A172 (cell line): ENCODE measurements at places on chromosomes 3 and 15. TPM values are rescaled to one million over a fixed set of nuclear protein-coding genes. Genes with fewer than 3 reads are reported as not detected.
A peak's percentile ranks its signal among the peaks of the same experiment; 100 is the strongest.

The CCDC39 gene
- 0.22 TPM in 1 of 2 replicates, not detected in the other for total RNA-seq

The PAK6 gene
- 0.17 and 0.43 TPM in 2 replicates for total RNA-seq

The IGSF11 gene
- not detected in 2 replicates for total RNA-seq

The GOLGA8Q gene
- total RNA-seq, result not detected in 2 replicates

The ZPLD1 gene
- not detected in 2 replicates for total RNA-seq

The CDC25A gene
- 21.1 and 33.6 TPM in 2 replicates for total RNA-seq

The SHF gene
- total RNA-seq, result 0.38 TPM in 1 of 2 replicates, not detected in the other

The NAALADL2 gene
- 1.3 and 1.5 TPM in 2 replicates for total RNA-seq

The LRRN1 gene
- total RNA-seq, result 2.1 and 7.7 TPM in 2 replicates

The CXCR6 gene
- total RNA-seq, result not detected in 2 replicates

The SATB1 gene
- total RNA-seq, result 3.7 and 6.3 TPM in 2 replicates

The PGBD4 gene
- 1.3 and 1.6 TPM in 2 replicates for total RNA-seq

The CNTN4 gene
- total RNA-seq, result not detected in 2 replicates

The COLQ gene
- total RNA-seq, result not detected in 2 replicates

- DNase-seq, result no peak
Measured at GRCh38 chr15:58163985-58164384, 25.8 kb downstream of the AQP9 start.

DNA sequence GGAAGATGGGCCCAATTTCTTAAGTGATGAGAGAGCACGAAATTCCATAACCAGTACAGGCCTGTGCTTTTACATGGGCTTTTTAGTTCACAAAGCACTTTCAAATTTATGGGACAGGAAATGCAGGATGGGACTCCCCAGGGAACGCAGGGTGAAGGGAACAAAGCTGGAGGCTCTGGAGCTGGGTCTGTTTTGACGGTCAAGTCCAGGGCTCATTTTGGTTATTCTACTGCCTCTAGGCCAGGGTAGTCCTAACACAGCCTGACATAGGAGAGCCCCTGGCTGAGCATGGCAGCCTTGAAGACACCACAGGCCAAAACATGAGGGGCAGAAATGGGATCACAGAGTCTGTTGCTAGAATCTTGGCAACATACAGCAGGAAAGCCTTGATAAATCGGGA is 33.5 kb downstream of the HCLS1 start:
- no peak for DNase-seq

DNA sequence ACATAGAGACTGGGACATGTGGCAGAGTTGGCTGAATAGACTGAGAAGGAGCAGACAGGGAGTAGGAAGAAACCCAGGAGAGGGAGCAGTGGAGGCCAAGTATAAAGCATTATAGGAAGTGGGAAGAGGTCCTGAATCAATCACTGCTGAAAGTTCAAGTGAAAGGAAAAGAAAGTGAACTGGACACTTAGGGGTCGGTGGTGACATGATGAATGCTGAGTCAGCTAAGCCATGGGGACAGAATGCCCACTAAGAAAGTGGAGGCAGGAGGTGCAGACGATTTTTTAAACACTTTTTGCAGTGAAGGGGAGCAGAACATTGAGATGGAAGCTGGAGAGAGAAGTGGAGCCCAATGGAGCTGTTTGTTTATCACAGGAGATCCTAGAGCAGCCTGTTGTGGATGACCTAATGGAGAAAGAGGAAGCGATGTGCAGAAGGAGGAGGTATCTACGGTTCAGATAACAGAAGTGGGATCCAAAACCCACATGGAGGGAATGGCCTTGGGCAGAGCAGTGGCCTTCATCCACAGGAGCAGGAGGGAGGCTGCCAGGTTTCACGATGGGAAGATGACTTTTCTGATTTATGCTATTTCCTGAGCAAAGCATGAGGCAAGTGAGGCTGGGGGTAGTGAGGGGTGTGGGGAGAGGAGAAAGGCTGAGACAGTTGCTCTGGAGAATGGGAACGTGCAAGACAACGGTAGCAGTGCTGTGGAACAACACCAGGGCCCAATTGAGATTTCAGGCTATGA is 208.2 kb downstream of the RPLP1 start:
- DNase-seq, result no peak

GRCh38 chr3:128337305-128337704 is 129.4 kb downstream of the DNAJB8 start:
- no peak for DNase-seq

GRCh38 chr3:18558507-18558906 is 133.4 kb upstream of the SATB1 start:
- DNase-seq, result no peak

DNA sequence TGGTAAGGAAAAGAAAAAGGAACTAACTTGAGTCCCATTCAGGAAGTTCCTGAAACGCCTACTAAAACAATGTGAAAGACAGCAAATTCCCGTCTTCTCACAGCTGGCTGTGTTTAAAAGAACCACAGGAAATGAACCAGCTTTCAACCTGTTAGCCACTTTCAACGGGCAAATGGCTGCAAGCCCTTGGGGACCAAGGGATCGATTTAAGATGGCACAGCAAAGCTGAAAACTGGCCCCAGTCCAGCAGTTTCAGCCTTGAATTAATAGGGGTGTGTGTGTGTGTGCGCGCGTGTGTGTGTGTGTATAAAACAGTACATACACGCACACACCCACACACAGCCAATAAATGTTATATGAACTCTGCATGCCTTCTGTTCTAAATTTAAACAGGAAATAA is 168.7 kb upstream of the TMCO5A start:
- no peak for DNase-seq

GRCh38 chr3:148238421-148238821 is 459.3 kb upstream of the AGTR1 start:
- no peak for DNase-seq

DNA sequence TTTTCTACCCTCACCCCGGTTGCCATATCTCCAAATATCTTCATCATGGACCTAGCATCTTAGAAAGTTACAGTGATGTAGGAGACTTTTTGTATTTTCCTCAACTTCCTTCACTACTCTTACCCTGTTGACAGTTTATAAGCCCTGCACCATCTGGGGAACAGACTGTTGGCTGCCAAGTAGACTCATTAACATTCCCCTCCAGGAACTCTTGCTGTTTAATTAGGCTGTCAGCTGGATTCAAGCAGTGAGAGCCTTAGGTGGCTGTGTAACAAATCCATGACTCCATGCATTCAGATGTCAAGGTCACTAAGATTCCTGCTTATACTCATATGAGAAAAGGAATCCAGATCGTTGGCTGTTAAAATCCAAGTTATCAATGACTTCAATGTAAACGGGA is 198.3 kb downstream of the NAALADL2 start:
- DNase-seq, result no peak

GRCh38 chr3:71370467-71370866 is 213.1 kb downstream of the FOXP1 start:
- DNase-seq, result no peak

- no peak for DNase-seq
Measured at GRCh38 chr15:44183363-44183762, 11.7 kb downstream of the FRMD5 start.

GRCh38 chr3:160184655-160185054 is 40.6 kb upstream of the C3orf80 start:
- DNase-seq, result no peak

DNA sequence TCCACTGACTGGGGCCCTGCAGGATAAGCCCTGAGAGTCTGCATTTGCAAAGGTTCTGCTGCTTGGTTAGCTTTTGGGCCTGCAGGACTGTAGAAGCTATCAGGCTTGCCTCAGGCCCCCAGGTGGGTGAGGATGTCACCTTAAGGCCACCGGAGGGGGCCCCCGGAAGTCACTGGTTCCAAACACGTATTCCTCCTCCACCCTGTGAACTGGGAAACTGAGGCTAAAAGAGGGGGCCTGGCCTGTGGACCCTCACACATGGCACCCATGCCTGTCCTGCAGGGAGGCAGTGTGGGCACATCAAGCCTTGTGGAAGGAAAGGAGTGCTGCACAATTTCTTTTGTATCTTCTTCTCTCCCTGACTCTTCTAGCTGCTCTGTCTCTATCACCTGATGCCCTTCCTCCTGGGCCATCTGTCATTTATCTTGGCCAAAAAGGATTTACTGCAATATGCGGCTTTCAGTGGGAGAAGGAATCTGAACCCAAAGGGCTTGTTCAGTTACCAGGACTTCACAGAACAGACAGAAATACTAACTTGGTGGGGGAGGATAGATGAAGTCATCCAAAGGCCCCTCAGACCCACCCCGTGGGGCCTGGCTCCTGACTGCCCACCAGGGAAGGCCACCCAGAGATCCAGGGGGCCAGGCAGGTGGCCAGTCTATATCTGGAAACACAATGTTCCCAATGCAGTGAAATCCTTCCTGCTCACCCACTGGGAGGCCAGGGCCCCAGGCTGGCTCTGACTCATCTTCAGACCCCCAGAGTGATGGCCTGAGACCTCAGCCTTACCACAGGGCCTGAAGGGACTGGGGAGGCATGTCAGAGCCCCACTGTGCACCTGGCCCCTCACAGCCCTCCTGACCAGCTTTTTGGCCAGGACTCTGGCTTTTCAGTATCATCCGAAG is 18.3 kb downstream of the UBAP1L start:
- DNase-seq, result peak; percentile 9

- no peak for DNase-seq
Measured at GRCh38 chr3:31772758-31773473, 208.1 kb downstream of the OSBPL10 start.

DNA sequence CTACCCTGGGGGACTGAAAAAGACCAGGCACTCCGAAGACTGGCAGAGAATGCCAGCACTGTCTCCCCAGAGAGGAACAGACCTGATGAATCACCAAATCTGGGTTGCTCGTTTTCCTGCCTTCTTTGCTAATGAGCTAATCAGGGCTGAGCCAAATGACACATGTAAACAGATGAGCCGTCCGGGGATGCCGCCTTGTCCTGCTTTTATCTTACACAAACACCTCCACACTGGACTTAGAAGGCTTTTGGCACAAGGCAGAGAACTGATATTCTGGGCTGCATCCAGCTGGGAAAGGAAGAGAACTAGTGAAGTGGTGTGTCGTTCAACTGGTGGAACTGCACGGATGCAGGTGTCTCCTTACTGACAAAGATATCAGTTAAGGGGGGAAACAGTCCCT is 88.1 kb downstream of the MECOM start:
- DNase-seq, result peak; percentile 69

DNA sequence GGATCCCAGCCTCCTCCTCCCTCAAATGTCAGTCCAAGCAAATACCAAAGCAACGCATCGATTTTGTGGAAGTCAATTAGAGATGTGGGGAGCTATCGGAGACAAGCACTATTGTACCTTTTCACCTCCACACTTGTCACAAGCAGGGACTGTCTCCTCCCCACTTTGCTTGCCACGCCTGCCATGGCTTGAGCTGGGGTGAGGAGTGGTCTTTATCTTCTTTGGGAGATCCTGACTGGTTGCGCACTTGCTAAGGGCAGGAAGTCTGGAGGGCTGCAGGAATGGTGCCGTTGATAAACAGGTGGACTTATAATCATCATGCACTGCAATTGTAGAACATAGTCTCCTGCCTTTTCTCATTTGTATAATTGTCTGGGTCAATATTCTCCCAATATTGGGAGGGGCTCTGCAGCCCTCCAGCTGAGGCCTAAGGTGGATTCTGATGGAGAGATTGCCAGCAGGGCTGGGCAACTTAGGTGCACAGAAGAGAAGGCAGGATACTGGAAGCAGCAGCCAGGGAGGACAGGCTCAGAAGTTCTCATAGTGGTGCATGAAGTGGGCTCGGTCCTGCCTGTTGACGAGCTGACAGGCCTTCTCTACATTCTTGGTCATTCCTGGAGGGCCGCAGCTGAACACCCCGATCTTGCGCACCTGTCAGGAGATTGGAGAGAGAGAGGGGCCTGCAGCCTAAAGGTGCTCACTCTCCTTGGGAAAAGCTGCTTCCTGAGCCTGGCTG is 20.2 kb downstream of the DUOX2 start:
- DNase-seq, result no peak

DNA sequence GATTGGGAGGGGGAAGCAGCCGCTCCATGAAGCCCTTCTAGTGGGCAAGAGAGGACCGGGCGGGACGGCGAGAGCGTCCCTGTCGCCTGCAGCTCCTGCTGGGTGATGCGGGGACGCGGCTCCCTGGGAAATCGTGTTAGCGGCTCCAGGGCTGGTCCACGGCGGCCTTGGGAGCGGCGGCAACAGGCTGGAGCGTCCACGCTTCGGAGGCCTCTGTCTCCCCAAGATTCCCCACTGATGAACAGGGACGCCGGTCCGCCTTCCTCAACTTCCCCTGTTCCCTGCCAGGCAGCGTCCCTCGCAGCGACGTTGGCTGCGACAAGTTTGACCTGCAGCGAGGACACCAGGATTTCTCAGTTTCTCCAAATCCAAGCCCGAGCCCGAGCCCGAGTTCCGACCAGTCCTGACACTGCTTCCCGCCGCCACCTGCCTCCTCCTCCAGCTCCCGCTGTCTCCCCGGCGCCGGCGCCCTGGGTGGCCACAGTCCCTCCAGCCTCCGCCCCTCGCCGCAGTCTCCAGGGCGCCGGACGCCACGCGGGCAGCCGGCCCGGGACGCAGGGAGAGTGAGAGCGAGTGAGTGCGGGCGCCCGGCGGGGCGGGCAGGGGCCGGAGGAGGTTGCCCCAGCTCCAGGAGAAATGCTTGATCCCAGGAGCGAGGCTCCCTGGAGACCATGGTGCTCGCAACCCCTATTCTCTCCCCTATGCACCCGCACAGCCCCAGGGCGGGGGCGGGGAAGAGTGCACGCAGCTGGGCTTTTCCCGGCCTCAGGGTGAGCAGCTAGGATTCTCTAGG is 78.1 kb upstream of the RNF7 start:
- DNase-seq, result peak; percentile 44

GRCh38 chr3:155651489-155652218 is 93.2 kb downstream of the PLCH1 start:
- no peak for DNase-seq

DNA sequence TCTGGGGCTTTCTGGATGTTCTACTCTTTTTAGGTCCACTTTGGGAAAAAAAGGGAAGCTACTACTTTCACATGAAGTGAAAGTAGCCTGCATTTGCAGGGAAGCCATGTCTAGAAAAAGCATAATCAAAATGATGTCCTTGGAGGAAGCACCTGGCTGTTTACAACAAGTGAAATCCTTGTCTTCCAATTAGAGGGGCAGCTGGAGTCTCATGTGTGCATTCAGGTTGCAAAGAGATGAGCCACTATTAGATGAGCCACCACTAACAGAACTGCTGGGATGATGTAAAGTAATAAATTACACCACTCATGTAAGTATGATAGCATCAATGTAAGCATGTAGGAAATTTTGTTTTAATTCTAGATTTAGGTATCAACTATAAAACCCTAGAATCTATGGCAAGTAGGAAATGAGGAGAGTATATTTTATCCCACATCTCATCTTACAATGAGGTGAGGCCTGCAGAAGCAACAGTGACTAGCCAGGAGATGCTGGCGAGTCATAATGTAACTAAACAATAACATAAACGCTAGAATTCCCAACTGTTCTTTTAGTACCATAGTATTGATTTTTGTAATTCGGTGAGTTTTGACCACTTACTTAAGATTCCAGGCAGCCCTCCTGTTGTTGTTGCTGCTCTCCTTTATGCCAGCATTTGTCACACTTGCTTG is 75.9 kb downstream of the TMEM108 start:
- no peak for DNase-seq

DNA sequence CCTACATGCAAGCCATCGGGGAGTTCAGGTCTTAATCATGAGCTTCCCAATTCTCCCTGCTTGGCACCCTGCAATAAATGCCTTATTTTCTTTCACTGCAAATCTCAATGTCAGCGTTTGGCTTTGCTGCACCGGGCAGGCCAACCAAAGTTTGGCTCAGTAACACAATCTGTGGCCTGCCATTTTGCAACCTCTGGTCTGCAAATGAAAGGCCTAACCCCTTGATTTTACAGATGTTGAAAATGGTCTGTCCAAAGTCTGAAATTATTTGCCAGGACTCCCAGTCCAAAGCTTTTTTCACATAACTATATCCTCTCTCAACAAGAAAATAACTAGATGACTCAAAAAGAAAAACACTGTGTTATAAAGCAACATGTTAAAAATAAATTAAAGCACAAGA is 34.0 kb upstream of the LEKR1 start:
- DNase-seq, result no peak

- DNase-seq, result no peak
Measured at GRCh38 chr15:29115093-29115991, 154.3 kb downstream of the NSMCE3 start.
